ENCODE measurements at places on chromosomes 4 and X. TPM values are rescaled to one million over a fixed set of nuclear protein-coding genes. Genes with fewer than 3 reads are reported as not detected.
A peak's percentile ranks its signal among the peaks of the same experiment; 100 is the strongest.

GRCh38 chrX:44843318-44843702, 511 bp upstream of the DUSP21 start:
- no peaks in the 10 kb centered on the region for H3K36me3 ChIP-seq
- no peak for DNase-seq
- H3K27me3 ChIP-seq = no peaks in the 10 kb centered on the region
- no peak overlapping the region for H3K27ac ChIP-seq

GRCh38 chr4:183738081-183738673, 79.1 kb downstream of the TRAPPC11 start:
- H3K27me3 ChIP-seq = no peaks in the 10 kb centered on the region
- DNase-seq = peak; percentile 52
- no peak overlapping the region for H3K27ac ChIP-seq
- H3K4me3 ChIP-seq = no peak overlapping the region
- peaks cover 7% of the 10 kb centered on the region for H3K4me1 ChIP-seq
- H3K36me3 ChIP-seq = no peaks in the 10 kb centered on the region

DNA sequence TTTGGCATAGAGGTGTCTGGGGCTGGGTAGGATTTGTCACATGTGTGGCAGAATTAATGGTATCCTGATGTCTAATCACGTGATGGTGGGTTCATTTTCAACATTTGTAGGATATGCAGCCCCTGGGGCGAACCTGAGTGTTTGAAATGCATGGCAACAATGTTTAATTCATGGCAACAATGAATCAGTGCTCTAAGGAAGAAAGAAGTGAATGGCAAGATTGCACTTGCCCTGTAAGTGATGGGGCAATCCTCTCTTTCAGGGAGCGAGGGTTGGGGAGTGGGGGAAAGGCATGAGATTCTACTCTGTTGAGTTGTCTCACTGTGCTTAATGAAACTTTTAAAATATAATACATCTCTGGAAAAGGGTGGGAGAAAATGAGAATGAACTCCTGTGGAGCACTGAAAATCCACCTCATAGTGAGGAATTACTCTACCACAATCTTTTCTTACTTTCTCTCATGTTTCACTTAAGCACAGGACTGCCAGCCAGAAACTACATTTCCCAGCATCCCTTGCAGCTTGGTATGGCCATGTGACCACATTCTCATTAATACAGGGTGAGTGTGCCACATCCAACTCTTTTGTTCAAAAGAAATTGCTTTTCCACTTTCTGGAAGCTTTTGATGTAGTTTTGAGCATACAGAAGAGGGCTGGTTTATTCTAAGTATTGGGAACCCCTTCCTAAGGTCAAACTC, 64.0 kb upstream of the PGM2 start:
- H3K27me3 ChIP-seq = no peaks in the 10 kb centered on the region
- no peaks in the 10 kb centered on the region for H3K36me3 ChIP-seq
- H3K4me3 ChIP-seq = no peak overlapping the region

- DNase-seq = no peak
- no peaks in the 10 kb centered on the region for H3K4me1 ChIP-seq
- no peaks in the 10 kb centered on the region for H3K27me3 ChIP-seq
- H3K36me3 ChIP-seq = no peaks in the 10 kb centered on the region
- H3K4me3 ChIP-seq = no peak overlapping the region
Observed at GRCh38 chr4:163858515-163858914, 364.0 kb downstream of the TMA16 start.

- no peak overlapping the region for H3K27ac ChIP-seq
- H3K4me3 ChIP-seq = no peak overlapping the region
- no peaks in the 10 kb centered on the region for H3K4me1 ChIP-seq
- DNase-seq = no peak
Observed at GRCh38 chr4:139746431-139747171, 81.0 kb downstream of the MGST2 start.

DNA sequence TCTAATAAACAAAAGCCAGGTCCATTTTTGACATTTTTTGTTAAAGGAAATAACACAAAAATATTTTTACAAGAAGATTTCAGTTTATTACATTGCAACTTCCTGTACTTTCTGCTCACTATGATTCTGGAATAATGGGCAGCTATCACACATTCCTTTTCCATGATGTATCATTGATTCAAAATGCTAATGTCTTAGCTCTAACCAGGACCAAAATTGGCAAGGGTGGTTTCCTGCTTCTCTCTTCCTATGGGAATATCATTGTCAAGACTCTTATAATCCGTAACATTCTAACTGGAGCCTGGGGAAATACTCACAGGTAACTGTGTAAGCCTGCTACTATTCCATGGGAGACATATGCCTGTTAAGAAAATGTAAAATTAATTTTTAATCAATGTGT, 218.6 kb downstream of the DCAF12L2 start:
- H3K36me3 ChIP-seq = no peaks in the 10 kb centered on the region
- no peak overlapping the region for H3K4me3 ChIP-seq
- no peaks in the 10 kb centered on the region for H3K4me1 ChIP-seq
- no peaks in the 10 kb centered on the region for H3K27me3 ChIP-seq
- no peak overlapping the region for H3K27ac ChIP-seq

DNA sequence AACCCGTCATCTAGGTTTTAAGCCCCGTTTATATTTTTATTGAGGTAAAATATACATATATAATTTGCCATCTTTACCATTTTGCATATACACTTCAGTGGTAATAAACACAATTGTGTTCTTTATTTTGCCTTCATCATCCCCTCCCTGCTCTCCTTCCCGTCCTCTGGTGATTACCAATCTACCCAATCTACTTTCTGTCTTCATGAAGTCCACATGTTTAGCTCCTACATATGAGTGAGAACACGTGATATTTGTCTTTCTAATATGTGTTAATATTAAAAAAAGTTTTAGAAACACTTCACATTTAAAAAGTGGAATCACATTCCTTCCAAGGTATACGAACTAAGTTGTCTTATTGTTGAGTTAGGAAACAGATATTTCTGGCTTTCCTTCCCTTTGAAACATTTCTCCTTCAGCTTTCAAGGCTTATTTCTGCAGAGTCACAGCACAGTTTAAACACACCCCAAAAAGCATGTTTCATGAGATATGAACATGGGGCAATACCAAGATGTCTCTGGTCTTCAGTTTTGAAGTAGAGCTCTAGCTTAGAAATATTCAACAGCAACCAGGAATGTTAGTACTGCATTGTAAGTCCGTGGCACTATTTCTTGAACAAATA, 35.9 kb downstream of the GYPA start:
- H3K4me1 ChIP-seq = no peaks in the 10 kb centered on the region
- DNase-seq = no peak
- H3K4me3 ChIP-seq = no peak overlapping the region
- H3K27ac ChIP-seq = no peak overlapping the region
- H3K27me3 ChIP-seq = peaks cover 51% of the 10 kb centered on the region

DNA sequence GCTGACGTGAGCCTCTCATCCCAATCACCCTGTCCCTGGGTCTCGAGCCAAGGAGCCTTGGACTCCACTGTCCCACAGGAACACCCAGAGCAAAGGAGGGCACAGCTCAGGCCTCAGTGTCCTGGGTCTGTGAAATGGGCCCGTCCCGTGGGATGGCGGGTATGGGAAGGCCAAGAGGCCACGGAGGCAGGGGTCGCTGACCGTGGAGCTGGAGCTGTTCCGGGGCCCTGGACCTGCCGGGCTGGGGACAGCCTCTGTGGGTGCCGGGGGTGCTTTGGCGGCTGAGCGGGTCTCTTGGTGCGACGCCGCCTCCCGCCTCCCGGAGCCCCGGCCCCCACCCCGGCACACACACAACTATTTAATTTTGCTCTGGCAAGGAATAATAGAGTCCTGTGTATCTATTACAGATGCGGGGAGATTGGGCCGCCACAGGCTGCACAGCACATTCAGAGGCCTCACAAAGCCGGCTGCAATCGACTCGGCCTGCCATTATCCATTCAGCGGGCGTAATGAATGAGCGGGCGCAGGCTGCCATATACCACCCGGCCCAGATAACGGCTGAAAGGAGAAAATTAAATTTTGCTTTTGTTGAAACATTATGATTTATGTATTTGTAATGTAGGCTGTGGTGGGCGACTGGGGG, 83.9 kb upstream of the NKX1-1 start:
- H3K4me1 ChIP-seq = no peaks in the 10 kb centered on the region
- peaks cover 17% of the 10 kb centered on the region for H3K27me3 ChIP-seq
- no peak overlapping the region for H3K4me3 ChIP-seq
- no peaks in the 10 kb centered on the region for H3K36me3 ChIP-seq
- no peak for DNase-seq

The CPZ gene
- total RNA-seq = not detected

GRCh38 chr4:88104902-88105610, 53.4 kb downstream of the ABCG2 start:
- peaks cover 11% of the 10 kb centered on the region for H3K4me1 ChIP-seq
- no peak overlapping the region for H3K27ac ChIP-seq
- DNase-seq = peak; percentile 80
- H3K36me3 ChIP-seq = no peaks in the 10 kb centered on the region
- H3K27me3 ChIP-seq = no peaks in the 10 kb centered on the region

DNA sequence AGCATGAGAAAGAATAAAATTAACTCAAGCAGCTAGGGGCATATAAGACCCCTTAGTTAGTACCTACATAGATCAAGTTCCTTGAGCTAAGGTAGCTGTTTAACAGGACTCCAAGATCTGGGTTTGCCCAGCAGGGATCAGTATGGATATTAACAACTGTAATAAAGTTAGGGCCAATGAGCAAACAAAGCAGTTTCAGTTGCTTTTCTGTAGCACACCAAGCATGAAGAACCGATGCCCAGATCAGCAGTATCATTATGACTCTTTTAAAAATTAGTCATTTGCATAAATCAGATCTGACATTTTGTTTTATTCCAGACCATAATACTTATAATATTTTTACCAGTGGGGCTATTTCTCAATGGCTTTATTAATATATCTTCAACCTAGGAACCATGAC, 80.9 kb downstream of the C4orf33 start:
- H3K4me1 ChIP-seq = no peaks in the 10 kb centered on the region
- no peaks in the 10 kb centered on the region for H3K36me3 ChIP-seq
- H3K27ac ChIP-seq = no peak overlapping the region
- no peak overlapping the region for H3K4me3 ChIP-seq

The DRD5 gene
- not detected for total RNA-seq

The EPGN gene
- total RNA-seq = 129 TPM

GRCh38 chr4:118911238-118911703, 22.6 kb downstream of the SYNPO2 start:
- no peaks in the 10 kb centered on the region for H3K27me3 ChIP-seq
- no peak for DNase-seq
- peaks cover 9% of the 10 kb centered on the region for H3K4me1 ChIP-seq
- H3K27ac ChIP-seq = no peak overlapping the region

The MAGEB2 gene
- total RNA-seq = not detected

DNA sequence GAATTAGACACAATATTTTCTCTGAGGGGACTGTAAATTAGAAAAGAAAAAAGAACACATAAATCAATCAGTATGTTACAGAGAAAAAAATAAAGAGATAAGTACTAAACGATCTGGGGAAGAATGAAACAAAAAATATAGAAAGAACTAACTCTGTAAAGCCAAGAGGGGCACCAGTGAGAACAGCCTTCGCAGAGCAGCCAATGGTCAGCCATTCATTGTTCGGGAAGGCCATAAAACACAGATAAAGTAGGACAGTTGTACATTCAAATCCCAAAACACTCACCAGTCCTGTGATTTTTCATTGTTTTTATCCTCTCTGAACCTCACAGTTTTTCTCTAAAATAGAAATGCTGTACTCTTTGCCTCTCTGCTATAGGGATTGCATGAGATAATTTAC, 127.9 kb downstream of the NEK1 start:
- no peak for DNase-seq
- no peak overlapping the region for H3K4me3 ChIP-seq
- H3K27me3 ChIP-seq = no peaks in the 10 kb centered on the region
- H3K27ac ChIP-seq = no peak overlapping the region
- H3K36me3 ChIP-seq = peaks cover 11% of the 10 kb centered on the region

DNA sequence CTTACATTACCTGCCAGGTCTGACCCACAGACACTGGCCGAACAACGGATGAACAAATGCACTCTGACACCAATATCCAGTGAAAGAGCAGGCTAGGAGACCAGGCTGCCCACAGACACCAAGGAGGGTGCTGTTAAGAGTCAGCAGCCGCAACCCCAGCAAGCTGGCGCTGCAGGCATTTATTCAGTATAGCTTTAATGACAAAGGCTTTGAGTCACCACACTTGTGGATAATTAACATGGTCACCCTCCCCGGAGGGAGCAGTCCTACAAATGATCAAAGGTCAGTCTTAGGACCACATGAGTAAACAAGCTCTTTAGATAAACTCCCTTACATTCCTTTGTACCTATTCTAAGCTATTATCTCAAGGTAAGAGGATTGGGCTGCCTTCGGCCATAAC, 368.5 kb upstream of the GRID2 start:
- H3K4me3 ChIP-seq = no peak overlapping the region
- H3K27ac ChIP-seq = no peak overlapping the region
- H3K4me1 ChIP-seq = no peaks in the 10 kb centered on the region
- DNase-seq = no peak
- no peaks in the 10 kb centered on the region for H3K27me3 ChIP-seq
